ENCODE measurements at places on chromosomes 3 and 15.

- DNase-seq, result no peak
Observed at GRCh38 chr15:57861815-57862586, 155.5 kb downstream of the POLR2M start.

DNA sequence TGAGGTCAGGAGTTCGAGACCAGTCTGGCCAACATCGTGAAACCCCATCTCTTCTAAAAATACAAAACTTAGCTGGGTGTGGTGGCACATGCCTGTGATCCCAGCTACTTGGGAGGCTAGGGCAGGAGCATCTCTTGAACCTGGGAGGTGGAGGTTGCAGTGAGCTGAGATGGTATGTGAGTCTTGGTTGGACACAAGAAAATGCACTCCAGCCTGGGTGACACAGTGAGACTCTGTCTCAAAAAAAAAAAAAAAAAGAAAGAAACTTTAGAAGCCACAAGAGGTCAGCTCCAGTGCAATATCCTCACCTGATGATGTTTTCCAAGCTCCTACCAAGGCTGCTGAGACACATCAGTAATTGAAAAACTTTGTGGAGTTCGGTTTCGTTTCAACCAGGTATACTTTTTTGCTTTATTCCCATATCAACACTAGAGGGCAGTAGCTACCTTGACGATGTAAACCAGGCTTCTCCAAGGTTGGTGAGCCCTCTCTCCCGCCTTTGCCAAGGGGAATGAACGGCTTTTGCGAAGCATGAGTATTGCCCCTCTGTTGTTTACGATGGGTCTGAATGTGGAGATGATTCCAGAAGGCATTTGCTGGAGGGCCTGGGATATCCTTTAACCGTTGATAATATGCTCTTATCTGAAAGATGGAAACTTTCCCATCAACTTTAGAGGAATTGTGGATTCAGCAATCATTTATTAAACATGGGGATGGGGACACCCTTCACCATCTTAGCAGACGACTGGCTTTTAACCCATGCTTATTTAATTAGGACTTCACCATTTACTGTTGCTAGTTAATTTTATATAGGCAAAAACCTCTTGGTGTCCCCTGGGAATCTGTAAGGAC, 202.8 kb downstream of the SV2B start:
- DNase-seq, result peak; percentile 25

- no peak for DNase-seq
Observed at GRCh38 chr3:160811237-160811548, 55.2 kb downstream of the PPM1L start.

- DNase-seq, result no peak
Observed at GRCh38 chr15:101185770-101186169, 66.1 kb downstream of the CHSY1 start.
